ENCODE measurements at places on chromosomes 11 and 22.

GRCh38 chr11:66912911-66913310 is 45.3 kb downstream of the PC start:
- DNase-seq, result no peak

GRCh38 chr11:35016916-35017315 is 100.5 kb downstream of the PDHX start:
- DNase-seq, result no peak

- no peak for DNase-seq
Measured at GRCh38 chr11:17791144-17791543, 56.6 kb downstream of the KCNC1 start.

- DNase-seq, result no peak
Measured at GRCh38 chr11:47389577-47390421, 11.5 kb upstream of the SPI1 start.

GRCh38 chr11:69907611-69908010 is 88.4 kb upstream of the FGF3 start:
- DNase-seq, result no peak

GRCh38 chr11:128669506-128670270 is 24.2 kb upstream of the FLI1 start:
- no peak for DNase-seq

- DNase-seq, result no peak
Measured at GRCh38 chr11:83448686-83449085, 162.5 kb upstream of the CCDC90B start.

GRCh38 chr11:95943546-95943945 is 19.6 kb upstream of the MTMR2 start:
- DNase-seq, result no peak

GRCh38 chr11:68472778-68473177 is 12.2 kb downstream of the PPP6R3 start:
- no peak for DNase-seq

GRCh38 chr11:40162901-40163883 is 1296.3 kb downstream of the LRRC4C start:
- DNase-seq, result no peak

GRCh38 chr11:19294444-19294843 is 53.7 kb upstream of the E2F8 start:
- DNase-seq, result no peak

DNA sequence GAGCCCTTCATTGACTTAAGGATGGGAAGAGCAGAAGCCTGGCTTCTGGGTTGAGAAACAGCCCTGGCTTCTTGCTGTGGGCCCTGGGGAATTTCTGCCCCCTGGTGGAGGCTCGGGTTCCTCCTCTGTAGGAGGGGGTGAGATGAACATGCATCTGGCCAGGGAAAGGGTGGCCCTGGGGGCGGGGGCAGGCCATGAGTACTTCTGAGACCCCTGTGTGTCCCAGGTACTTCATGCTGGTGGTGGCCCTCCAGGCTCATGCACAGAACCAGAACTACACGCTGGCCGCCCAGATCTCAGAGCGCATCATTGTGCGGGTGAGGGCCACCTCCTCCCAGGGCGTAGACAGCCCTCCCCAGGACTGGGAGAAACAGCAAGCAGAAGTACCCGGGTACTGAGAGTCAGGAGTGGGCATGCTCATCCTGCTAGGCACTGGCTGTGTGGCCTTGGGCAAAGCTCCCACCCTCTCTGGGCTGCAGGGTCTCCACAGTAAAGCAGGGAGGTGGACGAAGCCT is 15.8 kb downstream of the TMEM258 start:
- DNase-seq, result peak; percentile 38

DNA sequence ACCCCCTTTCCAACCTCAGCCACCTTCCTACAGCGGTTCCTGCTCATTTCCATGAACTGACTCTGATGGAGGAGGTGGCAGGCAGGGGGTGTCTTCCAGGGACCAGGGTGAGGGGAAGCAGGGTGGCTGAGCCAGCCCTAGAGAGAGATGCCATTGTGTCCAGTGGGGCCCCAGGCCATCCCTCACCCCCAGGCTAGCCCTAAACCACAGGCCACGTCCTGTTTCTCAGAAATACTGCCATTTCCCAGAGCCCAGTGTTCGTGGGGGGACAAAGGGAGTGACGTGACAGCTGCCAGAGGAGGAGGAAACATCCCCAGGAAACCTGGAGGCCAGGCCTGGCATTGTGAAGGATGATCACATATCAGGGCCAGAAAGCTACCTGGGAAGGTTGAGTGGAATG is 39.5 kb downstream of the CHRDL2 start:
- no peak for DNase-seq

DNA sequence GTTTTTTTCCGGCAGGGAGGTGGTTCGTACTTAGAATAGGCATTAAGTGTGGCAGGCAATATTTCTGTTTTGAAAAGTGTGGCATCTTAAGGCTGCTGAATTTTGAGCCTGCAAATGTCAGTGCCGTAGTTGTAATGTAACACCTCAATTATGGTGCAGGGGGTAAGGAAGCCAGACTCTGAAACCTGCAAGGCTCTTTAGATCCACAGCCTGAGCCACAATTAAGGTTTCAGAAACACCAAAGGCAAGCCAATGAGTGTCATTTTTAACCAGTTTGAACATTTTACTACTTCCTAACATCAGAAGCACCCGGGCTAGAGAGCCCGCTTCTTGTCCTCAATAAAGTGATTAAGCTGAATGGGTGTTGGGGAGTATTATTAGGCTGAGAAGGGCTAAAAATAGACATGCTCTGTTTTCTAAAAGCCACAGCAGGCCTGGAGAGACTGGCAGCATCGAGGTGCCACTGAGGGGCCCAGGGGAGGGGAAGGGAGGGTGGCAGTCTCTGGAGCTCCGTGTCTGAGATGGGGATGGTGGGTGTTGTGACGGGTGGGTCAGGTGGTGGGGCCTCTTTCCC is 113.4 kb downstream of the ZBTB16 start:
- no peak for DNase-seq

- DNase-seq, result no peak
Measured at GRCh38 chr22:42281706-42282251, 11.3 kb upstream of the TCF20 start.

DNA sequence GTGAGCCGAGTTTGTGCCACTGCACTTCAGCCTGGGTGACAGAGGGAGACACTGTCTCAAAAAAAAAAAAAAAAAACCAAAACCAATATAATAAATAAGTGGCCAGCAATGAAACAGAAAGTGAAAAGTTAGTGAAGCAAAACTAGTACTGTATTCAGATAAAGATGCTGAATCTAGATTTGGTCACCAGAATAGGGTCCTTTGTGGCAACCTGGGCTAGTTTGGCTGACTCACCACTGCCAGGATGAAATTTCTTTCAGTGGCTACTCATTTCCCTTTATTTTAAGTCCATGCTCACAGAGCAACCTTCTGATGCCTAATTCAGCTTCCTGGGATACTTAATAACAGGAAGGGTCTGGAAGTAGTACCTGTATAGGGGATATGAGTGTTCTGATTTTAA is 26.0 kb downstream of the LIMK2 start:
- no peak for DNase-seq

GRCh38 chr11:107741044-107741823 is 29.4 kb upstream of the SLN start:
- DNase-seq, result peak; percentile 3

DNA sequence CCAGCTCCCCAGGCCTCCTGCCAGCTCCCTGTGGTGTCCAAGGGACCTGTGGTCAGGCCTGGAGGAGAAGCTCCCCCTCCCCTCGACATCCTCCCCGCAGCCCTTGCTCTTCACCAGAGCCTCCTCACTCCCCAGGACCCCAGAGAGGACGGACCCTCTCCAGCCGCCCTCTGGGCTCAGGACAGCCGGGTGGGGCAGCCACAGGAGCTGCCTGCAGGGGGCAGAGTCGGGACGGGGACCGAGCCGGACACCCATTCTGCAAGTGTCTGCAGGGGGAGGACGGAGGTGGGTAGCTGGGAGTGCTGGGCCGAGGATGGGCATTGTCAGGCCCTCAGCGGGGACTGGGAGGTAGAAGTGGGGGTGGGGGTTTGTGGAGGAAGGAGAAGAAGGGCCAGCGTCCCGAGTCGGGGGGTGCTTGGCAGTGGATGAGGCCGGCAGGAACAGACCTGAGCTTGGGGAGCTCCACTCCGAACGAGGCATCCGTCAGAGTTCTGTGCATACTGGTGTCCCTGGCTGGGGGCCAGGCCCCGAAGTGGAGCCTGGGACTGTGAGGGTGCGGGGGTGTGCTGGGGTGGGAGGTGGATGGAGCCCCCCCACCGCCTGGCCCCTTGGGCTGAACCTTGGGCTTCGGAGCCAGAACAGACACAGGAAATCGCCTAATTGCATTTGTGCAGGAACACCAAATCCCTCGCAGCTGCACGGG is 15.2 kb downstream of the PRR33 start:
- DNase-seq, result no peak

- peak; percentile 21 for DNase-seq
Measured at GRCh38 chr11:95711945-95712221, 77.7 kb downstream of the FAM76B start.

Measured in stimulated activated naive B cell treated with anti-CD40 and anti-IgM and Interleukin-4, amounts not matched to agents 10 μg/mL and 1 μg/mL and 100 μg/mL, for 72 hours (primary cell).